ENCODE measurements at places on chromosomes 11 and 22.

DNA sequence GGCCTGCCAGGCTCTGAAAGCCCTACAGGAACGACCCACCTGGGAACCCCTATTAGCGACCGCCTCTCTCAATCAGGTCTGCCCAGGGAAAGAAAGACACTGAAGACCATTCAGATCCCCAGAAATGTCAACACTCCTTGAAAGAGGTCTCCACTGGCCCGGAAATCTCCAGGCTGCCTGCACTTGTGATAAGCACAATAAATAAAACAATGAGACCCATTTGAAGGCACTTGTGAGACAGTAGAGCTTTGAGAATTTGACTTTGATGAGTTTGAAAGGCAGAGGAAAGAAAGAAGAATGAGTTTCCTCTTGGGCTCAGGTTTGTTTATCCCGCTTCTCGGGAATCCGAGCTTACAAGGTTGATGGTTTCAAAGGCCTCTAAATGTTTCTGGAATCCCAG lies 416.3 kb downstream of the BUD13 start:
- no peak for DNase-seq

- DNase-seq, result no peak
These were observed 57.9 kb upstream of the NCAM1 start for GRCh38 chr11:112903340-112903739.

- no peak for DNase-seq
These were observed 17.0 kb downstream of the ATXN10 start for GRCh38 chr22:45688600-45689080.

- no peak for DNase-seq
These were observed 8.8 kb upstream of the SCUBE1 start for GRCh38 chr22:43351966-43352345.

- no peak for DNase-seq
These were observed 15.1 kb downstream of the MTMR2 start for GRCh38 chr11:95908826-95909225.

GRCh38 chr22:32874385-32874784 lies 72.9 kb downstream of the TIMP3 start:
- DNase-seq, result no peak

DNA sequence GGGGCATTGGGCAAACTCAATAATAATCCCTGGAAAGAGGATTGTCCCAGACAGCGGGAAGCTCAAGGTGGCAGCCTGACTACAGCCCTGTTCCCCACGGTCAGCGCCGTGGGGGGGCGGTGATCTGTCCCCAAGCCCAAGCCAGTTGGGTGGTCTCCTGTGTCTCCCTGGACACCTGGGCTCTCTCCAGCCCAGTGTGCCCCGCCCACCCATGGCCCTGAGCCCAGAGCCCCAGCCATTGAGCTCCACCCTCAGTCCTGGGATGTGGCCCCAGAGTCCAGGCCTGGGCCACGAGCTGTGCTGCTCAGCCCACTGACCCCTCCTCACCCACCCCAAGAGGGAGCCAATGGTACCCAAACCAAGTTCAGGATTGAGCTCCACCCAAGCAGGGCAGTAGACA lies 27.9 kb upstream of the PDE2A start:
- DNase-seq, result no peak

GRCh38 chr11:70247042-70247709 lies 23.3 kb upstream of the PPFIA1 start:
- no peak for DNase-seq

- DNase-seq, result no peak
These were observed 590.2 kb upstream of the B3GAT1 start for GRCh38 chr11:135002236-135002635.

GRCh38 chr22:48004038-48004437 lies 1241.6 kb downstream of the TBC1D22A start:
- no peak for DNase-seq

- DNase-seq, result no peak
These were observed 100.3 kb upstream of the PITPNB start for GRCh38 chr22:28019360-28019759.

GRCh38 chr11:26331911-26332571 lies at the start of gene ANO3:
Gene ANO3 (plus strand): TSS chr11:26332130. CDS start chr11:26332276, 146 bp downstream.
- no peak for DNase-seq

GRCh38 chr11:16976379-16976778 lies 37.8 kb downstream of the PLEKHA7 start:
- DNase-seq, result no peak

DNA sequence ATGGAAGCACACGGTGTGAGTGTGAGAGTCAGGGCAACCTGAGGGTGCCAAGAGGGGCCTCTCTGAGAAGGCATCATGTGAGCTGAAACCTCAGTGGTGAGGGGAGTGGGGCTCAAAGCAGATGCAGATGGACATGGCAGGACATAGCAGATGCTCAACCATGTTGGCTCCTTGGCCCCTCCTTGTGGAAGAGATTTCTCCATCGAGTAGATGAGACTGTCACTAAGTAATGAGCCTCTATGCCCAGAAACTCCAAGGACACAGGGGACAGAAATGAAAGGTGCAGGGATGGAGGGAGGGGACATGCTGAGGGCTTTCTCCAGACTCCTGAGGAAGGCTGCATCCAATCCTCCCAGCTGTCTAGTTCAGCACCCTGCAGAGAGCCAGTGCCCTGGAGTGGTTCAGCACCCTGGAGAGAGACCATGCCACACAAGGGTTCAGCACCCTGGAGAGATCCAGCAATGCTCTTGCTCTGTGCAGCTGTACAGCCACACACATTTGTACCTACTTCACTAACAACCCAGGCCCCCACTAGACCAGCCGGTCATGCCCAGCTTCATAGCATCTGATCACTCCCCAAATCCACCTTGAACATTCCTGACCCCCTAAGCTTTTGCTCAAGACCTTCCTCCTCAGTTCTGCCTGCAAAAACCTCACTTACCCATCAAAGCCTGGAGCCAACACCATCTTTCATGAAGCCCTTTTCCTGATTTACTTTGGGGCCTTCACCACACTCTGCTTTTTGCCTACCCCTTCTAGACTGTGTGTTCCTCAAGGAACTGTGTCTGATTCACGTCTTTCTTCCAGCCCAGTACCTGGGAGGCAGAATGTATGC lies 252.0 kb downstream of the CTTN start:
- DNase-seq, result no peak

- no peak for DNase-seq
These were observed 24.7 kb upstream of the NAP1L4 start for GRCh38 chr11:3016861-3017260.

GRCh38 chr22:50469377-50470305 lies 5.2 kb downstream of the SBF1 start:
- DNase-seq, result peak; percentile 96

DNA sequence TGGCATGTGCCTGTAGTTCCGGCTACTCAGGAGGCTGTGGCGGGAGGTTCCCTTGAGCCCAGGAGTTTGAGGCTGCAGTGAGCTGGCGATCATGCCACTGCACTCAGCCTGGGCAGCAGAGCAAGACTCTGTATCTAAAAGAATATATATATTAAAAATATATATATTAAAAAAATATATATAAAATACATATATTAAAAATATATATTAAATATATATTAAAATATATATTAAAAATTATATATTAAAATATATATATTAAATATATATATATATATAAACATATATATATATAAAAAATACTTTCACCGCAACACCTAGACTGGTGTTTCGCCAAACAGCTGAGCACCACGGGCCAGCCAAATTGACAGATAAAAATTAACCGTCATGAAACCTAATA lies 8.8 kb downstream of the TTC38 start:
- no peak for DNase-seq

DNA sequence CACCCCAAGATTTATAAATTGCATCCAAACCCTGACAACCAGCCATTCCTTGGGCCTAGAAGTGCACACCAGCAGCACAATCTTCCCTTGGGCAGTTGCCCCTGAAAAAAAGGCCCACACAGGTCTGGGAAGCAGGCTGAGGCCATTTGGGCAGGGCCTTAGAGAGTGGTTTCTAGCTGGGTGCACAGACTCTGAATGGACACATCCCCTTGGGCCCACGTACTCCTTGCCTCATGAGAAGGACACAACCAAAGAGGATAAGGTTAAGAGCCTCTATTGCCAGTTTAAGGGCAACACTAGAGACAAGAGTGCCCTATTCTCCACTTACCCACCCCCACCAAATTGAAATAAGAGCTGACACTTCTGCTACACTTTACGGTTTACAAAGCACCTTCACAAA lies 933 bp upstream of the PANX3 start:
- DNase-seq, result no peak

DNA sequence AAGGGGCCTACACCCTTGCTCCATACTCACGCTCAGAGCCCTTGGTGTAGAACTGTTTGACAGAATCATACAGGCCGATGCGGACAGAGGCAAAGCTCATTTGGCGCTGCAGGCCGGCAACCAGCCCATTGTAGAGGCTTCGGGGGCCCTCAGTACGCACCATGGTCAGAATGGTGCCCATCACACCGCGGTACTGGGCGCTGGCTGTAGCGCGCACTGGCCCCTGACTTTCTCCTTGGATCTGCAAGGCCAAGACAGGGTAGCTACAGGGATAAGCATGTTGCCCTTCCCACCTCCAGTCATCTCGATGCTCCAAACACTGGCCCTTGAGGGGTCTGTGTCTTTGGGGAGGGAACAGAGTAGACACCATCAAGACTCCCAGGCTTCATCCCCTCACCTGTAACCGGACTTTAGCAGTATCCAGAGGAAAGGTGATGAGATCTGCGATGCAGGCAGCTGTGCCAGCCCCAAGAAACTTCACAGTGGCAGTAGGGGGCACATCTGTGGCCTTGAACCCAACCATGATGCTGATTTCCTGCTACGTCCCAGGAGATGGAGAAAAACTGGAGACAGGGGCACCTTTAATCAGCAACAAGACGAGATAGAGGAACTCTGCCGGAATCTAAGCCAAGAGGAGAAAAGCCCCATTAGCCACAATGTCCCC lies 4.7 kb downstream of the UCP2 start:
- DNase-seq, result no peak

DNA sequence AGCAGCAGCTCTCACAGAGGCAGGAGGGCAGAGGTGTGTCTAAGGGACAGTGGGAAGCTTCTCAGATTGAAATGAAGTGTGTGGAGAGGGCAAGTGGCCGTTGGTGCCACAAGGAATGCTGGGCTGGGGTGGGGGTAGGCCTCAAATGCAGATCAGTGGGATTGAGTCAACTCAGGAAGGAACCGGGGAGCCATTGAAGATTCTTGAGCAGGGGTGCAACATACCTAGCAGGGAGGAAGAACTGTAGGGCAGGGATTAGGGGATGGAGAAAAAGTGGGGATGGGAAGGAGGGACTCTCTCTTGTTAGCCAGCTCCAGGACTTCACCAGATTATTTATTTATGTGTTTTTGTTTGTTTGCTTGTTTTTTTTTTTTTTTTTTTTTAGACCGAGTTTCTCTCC lies 2.9 kb upstream of the SEC14L2 start:
- no peak for DNase-seq

DNA sequence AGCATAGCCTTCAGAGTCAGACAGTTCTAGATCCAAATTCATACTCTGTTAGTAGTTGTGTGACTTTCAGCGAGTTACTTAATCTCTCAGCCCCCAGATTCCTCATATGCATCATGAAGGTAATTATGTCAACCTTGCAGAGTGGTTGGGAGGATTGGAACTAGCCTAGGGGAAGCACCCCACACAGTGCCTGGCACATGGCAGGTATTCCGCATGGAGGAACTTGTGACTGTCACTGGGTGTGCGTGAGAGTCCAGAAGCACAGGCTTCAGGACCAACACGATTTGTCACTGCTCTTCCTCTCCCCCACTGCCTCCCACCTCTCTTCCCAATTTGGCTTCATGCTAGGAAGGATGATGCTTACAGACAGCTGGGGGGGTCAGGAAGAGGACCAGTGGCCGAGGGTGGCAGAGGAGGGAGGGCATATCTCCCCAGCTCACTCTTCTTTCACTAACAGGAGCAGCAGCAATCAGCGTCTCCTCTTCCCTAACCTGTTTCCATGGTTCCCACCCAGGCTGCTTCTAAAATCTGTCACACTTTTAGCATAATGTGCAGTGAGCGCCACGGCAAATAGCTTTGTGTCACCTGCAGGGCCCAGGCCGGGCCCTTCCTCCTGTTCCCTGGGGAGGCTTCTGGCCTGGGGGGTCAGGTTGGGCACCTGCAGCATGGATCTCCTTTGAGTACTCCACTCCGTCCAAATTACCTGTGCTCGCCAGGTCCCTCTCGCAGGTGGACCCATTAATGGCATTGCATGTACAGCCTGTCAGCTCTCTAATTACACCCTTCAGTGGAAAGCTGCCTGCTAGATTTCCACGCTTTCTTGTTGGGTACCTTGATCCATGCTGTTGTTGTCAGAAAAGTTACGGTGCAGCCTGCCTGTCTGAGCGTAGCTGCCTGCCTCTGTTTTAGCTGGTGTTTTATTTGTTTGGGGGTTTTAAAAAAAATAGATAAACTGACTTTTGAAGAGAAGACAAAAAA lies 400.4 kb downstream of the NXPE2 start:
- no peak for DNase-seq

- DNase-seq, result no peak
These were observed 117.7 kb upstream of the LMO1 start for GRCh38 chr11:8381343-8381742.

- no peak for DNase-seq
These were observed 4.3 kb downstream of the TNFRSF13C start for GRCh38 chr22:41922328-41922727.

DNA sequence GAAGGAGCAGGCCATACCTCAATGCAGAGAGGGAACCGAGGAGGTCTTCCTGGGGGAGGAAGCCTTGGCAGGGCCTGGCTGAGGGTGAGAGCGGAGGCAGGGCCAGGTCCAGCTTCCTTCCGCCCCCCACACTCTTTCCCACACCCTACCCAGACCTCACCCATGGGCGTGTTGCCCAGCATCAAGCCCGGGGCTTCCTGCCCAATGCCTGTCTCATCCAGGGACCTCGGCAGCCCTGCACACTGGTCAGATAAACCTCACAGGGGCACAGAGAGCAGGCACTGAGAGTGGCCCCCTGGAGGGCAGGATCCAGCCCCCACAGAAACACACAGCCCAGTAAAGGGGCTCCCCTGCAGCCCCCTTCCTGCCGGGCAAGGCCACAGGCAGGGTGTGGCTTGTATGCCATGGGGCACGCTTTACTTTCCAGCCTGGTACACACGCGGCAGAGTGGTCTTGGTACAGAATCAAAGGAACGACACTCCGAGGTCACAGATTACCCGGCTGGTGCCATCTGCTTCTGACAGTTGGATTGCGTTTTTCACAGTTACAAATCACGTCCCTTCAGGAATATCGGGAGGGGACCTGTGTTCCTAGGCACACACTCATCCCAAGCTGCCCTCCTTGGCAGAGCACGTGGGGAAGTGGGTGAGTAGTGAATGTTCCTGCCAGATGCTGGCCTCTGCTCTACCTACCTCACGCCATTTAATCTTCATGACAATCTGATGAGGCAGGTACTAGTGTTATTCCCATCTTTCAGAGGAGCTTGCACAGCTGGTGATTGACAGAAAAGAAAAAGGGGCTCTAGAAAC lies 20.0 kb upstream of the CD5 start:
- no peak for DNase-seq

GRCh38 chr11:69040051-69040450 lies 8.7 kb upstream of the TPCN2 start:
- no peak for DNase-seq

GRCh38 chr11:50075856-50076255 lies 43.2 kb downstream of the OR4C45 start:
- DNase-seq, result no peak

DNA sequence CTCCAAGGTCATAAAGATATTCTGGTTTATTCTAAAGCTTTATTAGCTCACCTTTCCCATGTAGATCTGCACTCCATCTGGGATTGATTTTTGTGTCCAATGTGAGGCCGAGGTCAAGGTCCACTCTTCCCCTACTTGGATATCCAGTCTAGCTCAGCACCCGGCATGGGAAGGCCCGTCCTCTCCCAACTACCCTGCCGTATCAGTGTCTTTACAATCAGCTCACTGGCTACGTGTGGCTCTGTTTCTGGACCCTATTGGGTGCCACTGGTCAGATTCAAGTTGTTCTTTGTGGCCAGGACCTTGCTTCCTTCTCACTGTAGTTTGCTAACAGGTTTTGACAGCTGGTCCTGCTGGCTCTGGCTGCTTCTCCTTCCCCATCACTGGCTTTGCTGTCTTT lies 30.9 kb downstream of the KCNQ1OT1 start:
- DNase-seq, result no peak
